ENCODE measurements at places on chromosomes 5 and 9.

- DNase-seq = no peak
Measured at GRCh38 chr9:72173080-72173479, 23.8 kb downstream of the GDA start.

- DNase-seq = no peak
Measured at GRCh38 chr5:1757511-1757910, 42.1 kb downstream of the MRPL36 start.

DNA sequence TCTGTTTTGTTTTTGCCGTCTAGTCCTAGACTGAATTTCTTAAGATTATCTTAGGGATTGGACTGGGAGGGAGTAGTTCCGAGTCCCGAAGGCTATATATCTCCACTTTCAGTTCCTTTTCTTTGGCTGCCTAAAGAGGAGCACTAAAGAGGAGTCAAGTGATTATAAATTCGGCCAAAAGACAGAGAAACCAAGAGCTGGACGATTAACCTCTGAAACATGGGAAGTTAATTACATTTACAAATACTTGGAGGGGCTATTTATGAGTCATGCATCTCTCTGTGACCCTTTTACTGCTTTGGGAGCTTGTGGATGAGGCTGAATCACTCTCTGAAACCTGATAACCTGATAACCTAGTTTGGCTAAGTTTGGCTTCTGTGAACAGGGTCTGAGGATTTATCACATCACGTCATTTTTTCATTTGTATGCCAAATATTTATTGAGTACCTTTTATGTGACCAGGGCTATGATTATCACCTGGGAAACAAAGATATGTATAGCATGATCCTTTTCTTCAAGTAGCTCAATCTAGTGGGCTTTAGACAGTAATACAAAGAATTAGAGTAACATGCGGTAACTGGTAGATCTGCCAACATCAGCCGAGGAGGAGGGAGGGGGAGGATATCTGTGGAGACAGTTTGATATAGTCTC lies 180.9 kb downstream of the CD180 start:
- peak; percentile 43 for DNase-seq

GRCh38 chr5:108707141-108707540 lies 40.6 kb upstream of the FER start:
- no peak for DNase-seq

DNA sequence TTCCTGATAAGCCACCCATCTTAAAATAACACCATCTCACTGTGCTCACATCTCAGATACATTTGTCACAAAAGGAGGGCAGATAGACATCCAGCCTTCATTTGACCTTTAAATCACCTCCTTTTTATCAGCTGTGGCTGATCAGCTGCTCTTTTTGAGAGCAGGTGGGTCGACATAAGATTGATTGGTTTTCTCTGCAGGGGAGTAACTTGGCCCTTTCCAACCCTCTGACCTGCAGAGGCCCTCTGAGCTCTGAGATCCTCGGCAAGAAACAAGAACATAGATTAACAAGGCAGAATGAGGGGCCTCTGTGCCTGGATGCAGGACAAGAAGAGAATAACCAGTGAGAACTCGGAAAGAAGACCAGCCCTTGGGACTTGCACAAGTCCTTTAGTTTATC lies 33.5 kb upstream of the GLRA1 start:
- DNase-seq = no peak

DNA sequence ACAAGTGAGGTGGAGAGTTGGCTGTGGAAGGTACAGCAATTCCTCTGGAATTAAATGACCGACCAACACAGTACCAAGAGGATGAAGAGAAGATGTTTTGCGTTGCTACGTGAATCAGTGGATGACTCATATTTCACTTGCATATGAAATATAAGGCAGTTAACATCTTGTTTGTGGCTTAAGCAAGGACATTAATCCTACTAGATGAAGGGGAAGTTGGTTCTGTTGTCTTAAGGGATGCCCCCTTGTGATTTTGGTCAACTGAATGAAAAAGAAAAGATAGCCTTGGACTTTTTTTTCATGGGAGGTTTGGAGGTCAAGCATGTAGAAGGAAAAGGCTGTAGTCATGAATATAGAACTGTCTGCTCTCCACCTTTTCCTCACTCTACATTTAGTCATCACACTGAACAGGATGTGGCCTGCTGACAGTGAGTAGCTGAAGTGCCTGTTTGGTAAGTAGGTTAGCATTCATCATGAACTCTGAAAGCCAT lies 33.9 kb downstream of the VLDLR start:
- peak; percentile 29 for DNase-seq

- no peak for DNase-seq
Measured at GRCh38 chr9:18507151-18507550, 33.2 kb downstream of the ADAMTSL1 start.

- DNase-seq = no peak
Measured at GRCh38 chr5:123104607-123105006, 15.6 kb downstream of the PRDM6 start.

DNA sequence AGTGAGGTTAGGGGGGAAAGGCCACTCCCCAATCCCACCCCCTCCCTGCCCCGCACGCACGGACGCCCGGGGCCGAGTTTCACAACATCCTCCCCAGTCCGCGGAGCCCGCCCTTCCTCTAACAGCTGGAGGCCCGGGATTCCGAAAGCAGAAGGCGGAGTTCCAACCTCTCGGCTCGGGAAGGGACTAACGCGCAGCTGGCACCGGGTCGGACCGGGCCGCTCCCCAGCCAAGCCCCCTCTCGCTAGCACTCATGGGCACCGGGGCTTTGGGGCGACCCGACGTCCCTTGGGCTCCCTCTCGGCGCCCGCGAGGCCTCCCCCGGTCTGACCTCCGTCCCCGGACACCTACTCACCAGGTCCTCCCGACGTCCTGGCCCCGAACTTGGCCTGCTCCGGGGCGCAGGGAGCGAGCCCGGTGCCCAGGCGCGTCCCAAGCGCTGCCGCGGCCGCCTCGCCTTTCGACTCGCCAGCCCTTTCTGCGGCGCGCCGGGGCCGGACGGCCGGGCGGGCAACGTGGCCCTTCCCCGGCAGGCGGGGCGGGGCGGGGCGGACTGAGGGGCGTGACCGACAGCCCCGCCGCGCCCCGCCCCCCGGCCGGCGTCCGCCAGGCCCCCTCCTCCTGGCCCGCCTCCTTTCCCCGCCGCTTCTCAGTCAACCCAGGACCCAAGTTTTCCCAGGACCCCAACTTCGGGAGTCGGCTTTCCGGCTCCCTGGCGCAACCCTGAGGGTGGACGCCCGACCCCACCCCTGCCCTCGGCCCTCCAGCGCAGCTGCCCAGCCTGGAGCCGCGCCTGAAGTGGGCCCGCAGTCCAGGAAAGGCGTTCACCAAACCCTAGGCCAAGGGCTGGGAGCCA lies at the start of gene MGAT1:
Gene MGAT1 (minus strand): TSS at position 482 of the 856 bp plus-strand sequence. CDS start 9,835 bp downstream, outside the sequence.
- peak; percentile 88 for DNase-seq

GRCh38 chr9:32704343-32704742 lies 68.9 kb upstream of the TAF1L start:
- DNase-seq = no peak

GRCh38 chr9:75814667-75815066 lies 75.8 kb upstream of the PCSK5 start:
- no peak for DNase-seq

- no peak for DNase-seq
Measured at GRCh38 chr5:111124793-111125192, 32.6 kb downstream of the WDR36 start.

- peak; percentile 92 for DNase-seq
Measured at GRCh38 chr5:150217873-150218692, 28.2 kb downstream of the SLC6A7 start.

DNA sequence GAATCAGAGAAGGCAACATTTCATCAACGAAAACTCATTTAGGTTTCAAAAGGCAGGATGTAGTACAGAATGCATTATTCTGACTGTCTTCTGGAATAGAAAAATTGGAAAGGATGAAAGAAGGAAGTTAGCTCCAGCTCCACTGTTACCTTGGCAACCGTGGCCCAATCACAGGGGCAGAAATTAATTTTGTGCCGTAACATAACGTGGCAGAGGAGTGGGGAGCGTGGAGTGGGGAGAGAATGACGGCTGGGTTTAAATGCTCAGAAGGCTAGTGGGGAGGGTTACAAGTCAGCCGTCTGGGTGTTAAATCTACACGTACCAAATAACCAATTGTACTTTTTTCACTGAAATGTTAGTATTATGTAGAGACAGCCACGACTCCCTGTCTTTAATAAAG lies 32.3 kb upstream of the EQTN start:
- DNase-seq = no peak

- no peak for DNase-seq
Measured at GRCh38 chr9:82271106-82271561, 282.6 kb downstream of the SPATA31D1 start.

GRCh38 chr9:121610638-121610953 lies 40.8 kb upstream of the DAB2IP start:
- DNase-seq = no peak

- DNase-seq = no peak
Measured at GRCh38 chr5:862367-863243, 11.8 kb upstream of the ZDHHC11 start.

GRCh38 chr9:107375651-107376369 lies 92.7 kb downstream of the RAD23B start:
- DNase-seq = no peak

DNA sequence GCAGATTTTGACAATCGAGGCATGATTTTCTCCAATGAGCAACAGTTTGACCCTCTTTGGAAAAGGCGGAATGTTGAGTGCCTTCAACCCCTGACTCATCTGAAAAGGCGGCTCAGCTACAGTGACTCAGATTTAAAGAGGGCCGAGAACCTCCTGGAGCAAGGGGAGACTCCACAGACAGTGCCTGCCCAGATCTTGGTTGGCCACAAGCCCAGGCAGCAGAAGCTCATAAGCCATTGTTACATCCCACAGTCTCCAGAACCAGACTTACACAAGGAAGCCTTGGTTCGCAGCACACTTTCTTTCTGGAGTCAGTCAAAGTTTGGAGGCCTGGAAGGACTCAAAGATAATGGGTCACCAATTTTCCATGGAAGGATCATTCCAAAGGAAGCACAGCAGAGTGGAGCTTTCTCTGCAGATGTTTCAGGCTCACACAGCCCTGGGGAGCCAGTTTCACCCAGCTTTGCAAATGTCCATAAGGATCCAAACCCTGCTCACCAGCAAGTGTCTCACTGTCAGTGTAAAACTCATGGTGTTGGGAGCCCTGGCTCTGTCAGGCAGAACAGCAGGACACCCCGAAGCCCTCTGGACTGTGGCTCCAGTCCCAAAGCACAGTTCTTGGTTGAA lies 13.6 kb downstream of the PTPDC1 start:
- no peak for DNase-seq

DNA sequence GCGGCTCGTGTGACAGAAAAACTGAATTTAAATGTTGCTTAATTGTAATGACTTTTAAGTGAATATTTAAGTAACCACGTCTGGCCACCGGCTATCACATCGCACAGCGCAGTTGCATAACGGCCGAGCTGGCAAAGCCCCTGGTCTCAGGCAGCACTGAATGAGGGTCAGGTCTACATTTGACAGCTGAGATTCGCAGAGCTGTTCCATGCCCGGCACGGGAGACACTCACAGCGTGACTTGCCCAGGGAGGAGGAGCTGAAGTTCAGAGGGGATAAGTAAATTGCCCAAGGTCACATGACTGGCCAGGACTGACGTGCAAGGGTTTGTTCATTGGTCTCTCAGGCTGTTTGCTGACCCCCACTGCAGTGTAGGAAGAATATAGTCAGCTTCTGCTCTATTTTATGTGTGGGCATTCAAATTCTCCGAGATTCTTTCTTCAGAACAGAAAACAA lies 17.4 kb upstream of the COL5A1 start:
- no peak for DNase-seq
